ENCODE measurements at places on chromosomes 3 and 15.

DNA sequence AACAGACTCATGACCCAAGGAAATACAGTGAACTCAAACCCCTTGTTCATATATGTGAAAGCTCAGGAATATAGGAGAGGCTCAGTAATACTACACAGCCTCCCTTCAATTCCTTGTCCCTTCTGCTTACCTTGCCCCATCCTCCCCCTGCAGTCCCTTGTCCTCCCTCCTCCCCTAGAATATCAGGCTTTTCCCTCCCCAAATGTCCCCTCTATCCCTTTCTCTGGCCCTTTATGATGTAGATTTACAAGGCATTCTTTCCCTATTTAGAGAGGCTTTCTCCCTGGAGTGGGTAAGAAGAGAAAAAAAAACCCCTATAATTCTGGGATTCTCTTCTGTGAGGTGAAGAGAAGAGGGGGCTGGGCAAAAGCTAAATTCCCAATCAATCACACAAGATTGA, 64.9 kb upstream of the KBTBD8 start:
- DNase-seq, result no peak

DNA sequence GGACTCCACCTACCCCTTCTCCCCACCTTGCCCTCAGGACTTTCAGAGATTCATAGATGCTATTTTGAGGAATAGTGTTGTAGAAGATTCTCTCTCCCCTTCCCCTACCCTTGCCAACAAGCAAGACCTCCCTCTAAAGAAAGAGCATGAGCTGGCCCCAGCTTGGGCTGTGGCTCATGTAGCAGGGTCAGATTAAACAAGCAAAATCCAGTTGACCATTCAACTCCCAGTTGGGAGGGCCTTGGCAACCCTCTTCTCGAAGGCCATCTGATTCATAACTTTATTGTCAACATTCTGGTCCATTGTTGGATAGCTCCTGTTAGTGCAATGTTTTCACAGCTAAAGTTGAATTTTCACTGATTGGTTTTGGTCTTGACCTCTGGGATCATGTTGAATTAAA, 41.1 kb downstream of the TNFAIP8L3 start:
- DNase-seq, result no peak

- peak; percentile 10 for DNase-seq
These were observed at the start of gene ALDH1L1 for GRCh38 chr3:126180477-126181397. TSS of gene ALDH1L1 (minus strand) at chr3:126180586. CDS start at chr3:126160979, 19,607 bp downstream.

- no peak for DNase-seq
These were observed 9.6 kb downstream of the MCM2 start for GRCh38 chr3:127607675-127608361.

GRCh38 chr3:112767177-112767576, 79.5 kb downstream of the CD200R1L start:
- no peak for DNase-seq

DNA sequence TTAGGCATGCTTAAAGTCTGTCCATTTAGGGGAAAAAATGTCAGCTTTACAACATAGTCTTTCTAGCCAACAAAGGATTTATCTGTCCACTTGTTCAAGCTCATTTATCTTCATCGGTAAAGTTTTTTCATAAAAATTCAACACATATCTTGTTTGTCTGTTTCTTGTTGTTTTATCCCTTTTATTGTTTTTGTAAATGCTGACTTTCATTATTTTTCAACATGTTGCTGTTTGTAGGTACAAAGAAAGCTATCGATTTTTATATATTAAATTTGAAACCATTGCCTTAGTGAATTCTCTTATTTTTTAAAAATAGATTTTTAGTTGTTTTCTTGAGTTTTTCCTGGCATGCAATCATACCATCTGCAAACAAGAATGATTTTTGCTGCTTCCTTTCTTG, 185.8 kb downstream of the NSMCE3 start:
- DNase-seq, result no peak

DNA sequence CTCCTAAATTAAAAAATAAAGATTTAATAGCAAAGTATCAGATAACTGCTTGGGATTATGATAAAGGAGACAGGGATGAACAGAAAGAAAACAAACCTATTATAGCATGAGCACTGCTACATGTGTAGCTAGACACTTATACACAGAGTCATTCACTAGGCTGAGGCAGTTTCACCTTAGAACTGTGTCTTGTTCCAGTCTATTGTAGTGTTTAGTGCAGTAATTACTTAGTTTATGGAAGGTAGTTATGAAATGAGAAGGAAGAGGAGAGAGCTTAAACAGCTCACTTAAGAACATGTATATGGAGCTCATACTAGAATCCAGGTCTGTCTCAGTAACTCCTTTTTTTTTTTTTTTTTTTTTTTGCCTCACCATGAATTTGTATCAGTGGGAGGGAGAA, 441.4 kb downstream of the PDCD6IP start:
- no peak for DNase-seq

DNA sequence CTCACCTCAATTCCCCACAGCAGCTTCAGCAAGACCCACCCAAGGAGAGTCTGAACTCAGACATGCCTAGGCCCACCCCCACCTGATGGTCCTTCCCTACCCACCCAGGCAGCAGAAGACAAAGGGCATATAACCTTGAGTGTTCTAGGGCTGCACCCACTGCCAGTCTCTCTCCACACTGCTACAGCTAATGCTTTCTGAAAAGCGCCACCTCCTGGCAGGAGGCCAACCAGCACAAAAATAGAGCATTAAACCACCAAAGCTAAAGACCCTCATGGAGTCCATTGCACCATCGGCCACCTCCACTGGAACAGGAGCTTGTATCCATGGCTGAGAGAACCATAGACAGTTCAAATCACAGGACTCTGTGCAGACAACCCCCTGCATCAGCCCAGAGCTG, 11.3 kb upstream of the RPL39L start:
- no peak for DNase-seq

GRCh38 chr15:84913360-84913723, 28.9 kb downstream of the SLC28A1 start:
- no peak for DNase-seq

DNA sequence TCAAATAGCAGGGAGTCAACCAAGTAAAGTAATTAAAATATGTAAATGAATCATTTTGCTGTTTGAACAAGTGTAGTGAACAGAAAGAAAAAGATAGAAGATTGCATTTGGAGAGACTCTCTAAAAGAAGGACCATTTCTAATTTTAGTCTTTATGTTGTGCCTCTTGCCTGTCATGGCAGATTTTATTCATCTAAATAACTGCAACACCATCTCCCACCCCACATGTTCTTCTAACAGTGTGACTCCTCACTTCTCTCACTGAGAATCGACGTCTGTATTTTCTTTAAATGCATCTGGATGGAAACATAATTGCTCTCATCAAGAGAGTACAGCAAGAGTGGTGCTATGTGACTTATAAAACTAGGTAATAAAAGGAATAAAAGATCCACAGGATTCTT, 439.9 kb upstream of the GBE1 start:
- no peak for DNase-seq

GRCh38 chr15:74422265-74422651, 11.5 kb downstream of the SEMA7A start:
- DNase-seq, result no peak

DNA sequence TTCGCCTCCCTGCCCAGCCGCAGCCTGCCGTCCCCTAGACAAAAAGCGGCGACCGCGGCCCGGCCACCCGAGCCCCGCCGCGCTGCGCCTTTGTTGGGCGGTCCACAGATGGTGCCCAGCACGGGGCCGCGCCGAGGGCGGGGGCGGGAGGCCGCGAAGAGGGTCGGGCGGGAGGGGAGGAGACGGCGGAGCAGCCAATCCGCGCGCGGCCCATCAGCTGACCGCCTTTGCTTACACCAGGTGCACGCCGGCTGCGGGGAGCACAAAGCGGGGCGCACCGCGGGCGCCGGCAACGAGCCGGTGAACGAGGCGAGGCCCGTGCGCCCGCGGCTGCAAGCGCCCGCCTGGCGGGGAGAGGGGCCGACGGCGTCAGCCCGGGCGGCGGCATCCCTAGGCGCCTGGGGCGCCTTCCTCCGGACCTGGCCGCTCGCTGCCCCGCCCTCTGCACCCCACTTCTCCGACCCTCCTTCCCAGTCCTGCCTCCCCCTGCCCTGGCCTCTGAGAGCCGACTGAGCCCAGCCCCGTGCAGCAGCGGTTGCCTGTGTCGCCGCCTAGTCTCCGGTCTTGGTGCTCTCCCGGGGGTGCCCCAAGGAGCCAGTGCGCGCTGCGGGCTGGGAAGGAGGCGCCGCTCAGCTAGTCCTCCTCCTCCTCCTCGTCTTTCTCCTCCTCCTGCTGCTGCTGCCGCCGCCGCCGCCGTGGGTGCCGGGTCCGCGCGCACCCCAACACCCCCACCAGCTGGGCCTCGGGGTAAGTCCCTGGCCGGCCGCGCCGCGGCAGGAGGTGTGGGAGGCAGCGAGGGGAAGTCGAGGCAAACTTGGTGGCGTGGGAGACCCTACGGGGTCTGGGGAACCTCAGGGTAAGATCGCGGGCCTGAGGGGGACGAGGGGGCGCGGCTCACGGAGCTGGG, at the start of gene LRRN1:
Gene LRRN1, plus strand, starts transcription at position 259 of the 907 bp plus-strand sequence. CDS start 45,211 bp downstream, outside the sequence.
- DNase-seq, result peak; percentile 16

- peak; percentile 55 for DNase-seq
These were observed 24.1 kb downstream of the SLC24A5 start for GRCh38 chr15:48144889-48145288.

DNA sequence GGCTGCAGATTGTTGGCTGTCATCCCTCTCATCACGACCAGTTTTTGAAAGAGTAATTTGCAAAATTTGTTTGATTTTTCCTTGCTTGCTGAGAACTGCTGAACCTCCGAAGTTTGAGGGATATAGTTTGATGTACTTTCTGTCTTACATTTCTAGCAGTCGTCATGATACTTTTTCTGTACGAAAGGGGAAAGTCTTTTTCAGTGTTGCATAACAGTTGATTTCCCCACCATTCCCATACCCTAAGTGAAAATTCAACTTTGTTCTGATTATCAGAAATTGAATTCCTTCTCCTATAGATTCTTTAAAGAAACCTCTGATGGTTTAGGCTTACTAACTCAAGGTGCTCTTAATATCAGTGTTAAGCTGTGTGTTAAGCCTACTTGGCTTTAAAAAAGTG, 1.6 kb downstream of the PDE8A start:
- DNase-seq, result no peak

- no peak for DNase-seq
These were observed 1.2 kb downstream of the SS18L2 start for GRCh38 chr3:42591811-42592210.

- peak; percentile 37 for DNase-seq
These were observed 253.5 kb downstream of the CDIN1 start for GRCh38 chr15:36832774-36833463.

DNA sequence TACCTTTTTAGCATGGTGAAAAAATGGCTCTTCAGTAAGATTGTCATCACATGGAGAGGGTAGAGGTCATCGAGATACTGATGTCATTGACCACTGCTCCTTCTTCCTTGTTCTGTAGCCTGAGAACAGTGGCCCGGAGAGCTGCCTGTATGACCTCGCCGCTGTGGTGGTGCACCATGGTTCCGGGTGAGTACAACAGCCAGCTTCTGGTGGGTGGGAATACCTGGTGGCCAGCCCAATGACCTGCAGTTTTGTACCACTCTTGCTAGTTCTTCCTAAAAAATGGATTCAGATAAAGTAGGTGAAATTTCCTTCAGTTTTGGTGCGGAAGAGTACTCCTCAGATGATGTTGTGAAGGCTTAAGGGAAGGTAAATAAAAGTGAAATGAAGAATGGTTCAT, 8.4 kb upstream of the FBXL22 start:
- no peak for DNase-seq

DNA sequence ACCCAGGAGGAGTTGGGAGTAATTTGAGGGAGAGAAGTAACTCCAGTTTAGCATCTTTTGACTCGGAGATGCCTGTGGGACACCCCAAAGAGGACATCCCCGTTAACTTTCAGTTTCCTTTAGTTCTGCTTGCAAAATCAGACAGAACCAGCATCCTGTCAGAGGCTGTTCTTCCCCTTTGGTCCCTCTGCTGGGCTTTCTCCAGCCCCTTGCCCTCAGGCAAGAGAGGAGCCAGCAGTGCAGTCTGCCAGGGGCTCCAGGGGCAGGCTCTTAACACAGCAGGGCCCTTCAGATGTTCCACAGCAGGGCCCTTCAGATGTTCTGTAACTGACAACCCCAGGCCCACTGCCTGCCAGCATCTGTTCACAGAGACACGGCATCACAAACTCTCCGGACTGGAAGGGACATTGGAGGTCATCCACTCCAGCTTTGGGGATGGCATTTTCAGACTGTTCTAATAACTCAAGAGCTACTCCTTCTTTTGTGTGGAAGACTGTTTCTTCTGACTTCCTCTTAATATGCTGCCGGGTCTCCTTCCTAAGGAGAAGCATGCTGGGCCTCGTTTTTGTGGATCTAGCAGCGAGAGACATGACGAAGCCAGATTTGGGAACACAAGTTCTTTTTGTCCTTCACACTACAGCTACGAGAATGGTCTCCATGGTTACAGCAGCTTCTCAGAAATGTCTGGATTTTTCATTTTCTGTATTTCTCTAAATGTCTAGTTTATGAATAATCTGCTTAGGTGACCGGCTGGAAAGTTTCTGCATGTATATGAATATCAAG, 51.9 kb downstream of the KY start:
- DNase-seq, result no peak

DNA sequence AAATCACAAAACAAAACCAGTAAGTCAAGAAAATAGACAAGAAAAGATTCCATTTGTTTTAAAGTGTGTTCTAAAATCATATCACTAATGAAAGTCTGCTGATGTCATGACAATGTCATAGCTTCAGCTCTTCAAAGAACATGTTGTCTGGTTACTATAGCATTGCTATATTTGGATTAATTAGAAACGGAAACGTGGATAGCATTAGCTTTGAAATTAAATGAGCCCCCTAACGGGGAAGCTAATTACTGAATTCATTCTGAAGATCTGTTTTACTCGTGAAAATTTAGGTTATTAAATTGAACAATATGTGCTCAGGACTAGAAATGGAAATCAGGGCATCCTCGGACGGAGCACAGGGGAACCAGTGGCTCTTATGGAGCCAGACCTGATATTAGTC, 316.7 kb upstream of the AGTR1 start:
- no peak for DNase-seq

DNA sequence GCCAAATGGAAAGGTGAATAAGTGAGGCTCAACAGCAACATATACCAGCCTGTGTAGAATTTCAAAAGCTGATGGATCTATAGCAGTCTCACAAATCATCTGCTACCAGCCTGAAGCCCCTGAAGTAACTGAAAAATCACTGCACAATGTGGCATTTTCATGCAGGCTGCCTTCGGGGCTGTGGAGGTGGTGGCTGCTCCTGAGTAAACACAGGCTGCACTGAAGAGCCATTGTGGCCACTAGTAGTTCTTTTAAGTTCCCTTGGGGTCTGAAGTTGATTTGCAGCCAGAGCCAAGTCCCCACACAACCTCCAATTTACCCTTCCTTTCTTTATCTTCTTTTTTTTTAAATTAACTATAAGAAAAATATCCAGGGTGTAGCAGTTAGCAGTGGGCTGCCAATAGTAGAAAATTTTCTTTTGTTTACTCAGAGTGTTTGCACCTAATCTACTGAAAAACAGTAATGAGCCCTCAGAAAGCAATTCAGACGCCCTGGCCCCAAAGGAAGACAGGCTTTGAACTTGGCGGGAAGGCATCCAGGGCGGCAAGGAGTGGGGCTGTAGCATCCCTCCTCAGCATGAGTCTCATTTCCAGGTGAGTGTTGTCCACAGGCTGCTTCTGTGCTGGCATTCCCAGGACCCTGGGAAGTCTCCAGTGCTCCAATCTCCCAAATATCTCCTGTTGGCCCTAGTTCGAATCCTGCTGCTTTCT, 13.3 kb upstream of the SUSD5 start:
- no peak for DNase-seq

GRCh38 chr3:148535001-148535400, 162.7 kb upstream of the AGTR1 start:
- no peak for DNase-seq

- no peak for DNase-seq
These were observed 370.1 kb upstream of the ONECUT1 start for GRCh38 chr15:53160092-53160704.

GRCh38 chr3:168272343-168272985, 176.7 kb upstream of the GOLIM4 start:
- no peak for DNase-seq

- DNase-seq, result no peak
These were observed 20.6 kb downstream of the SNAPC5 start for GRCh38 chr15:66477011-66477410.
